ENCODE measurements at places on chromosomes 2 and 18. TPM values are rescaled to one million over a fixed set of nuclear protein-coding genes. Genes with fewer than 3 reads are reported as not detected.

The C2orf74 gene
- total RNA-seq: 13.7 TPM

The KIAA2012 gene
- total RNA-seq: not detected

The BOD1L2 gene
- total RNA-seq: not detected

The SERPINB4 gene
- total RNA-seq: 1.9 TPM

The SLC4A5 gene
- total RNA-seq: not detected

Data from hair follicular keratinocyte (primary cell).